H54 (cell line): ENCODE measurements at places on chromosomes 13 and 19.

DNA sequence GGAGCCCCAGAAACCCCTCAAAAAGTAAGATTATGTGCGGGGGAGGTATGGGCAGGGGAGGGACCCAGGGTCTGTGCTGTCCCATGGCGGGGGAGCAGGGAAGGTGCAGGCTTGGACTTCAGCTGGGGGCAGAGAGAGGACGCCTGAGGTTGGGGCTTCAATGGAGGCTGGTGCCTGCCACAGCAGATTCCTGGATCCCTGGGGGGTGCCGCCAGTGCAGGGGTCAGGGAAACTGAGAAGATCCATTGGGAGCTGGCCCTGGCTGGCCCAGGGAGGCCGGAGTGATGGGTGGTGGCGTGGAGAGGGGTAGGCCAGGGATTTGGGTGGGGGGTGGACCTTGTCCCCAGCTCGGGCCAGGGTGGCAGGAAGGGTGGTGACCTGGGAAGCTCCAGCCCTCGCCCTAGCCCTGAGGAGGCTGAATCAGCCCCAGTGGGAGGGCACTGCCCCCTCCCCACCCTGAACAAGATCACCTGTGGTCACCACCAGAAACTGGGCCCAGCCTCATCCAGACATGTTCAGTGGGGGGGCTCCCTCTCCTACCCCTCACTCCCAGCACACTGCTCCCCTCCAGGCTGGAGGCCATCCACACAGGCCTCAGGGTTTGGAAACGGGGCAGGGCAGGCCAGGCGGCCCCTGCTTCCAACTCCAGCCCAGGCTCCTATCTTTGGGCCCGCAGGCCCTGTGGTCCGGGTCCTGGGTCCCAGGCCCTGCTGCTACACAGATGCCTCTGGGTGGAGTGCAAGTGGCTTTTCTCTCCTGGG is 1.4 kb downstream of the NKPD1 start:
- DNase-seq: no peak

- DNase-seq: no peak
Measured at GRCh38 chr19:46992699-46993535, 26.7 kb upstream of the NPAS1 start.

- no peak for DNase-seq
Measured at GRCh38 chr13:46668931-46669525, 116.1 kb downstream of the LRCH1 start.

DNA sequence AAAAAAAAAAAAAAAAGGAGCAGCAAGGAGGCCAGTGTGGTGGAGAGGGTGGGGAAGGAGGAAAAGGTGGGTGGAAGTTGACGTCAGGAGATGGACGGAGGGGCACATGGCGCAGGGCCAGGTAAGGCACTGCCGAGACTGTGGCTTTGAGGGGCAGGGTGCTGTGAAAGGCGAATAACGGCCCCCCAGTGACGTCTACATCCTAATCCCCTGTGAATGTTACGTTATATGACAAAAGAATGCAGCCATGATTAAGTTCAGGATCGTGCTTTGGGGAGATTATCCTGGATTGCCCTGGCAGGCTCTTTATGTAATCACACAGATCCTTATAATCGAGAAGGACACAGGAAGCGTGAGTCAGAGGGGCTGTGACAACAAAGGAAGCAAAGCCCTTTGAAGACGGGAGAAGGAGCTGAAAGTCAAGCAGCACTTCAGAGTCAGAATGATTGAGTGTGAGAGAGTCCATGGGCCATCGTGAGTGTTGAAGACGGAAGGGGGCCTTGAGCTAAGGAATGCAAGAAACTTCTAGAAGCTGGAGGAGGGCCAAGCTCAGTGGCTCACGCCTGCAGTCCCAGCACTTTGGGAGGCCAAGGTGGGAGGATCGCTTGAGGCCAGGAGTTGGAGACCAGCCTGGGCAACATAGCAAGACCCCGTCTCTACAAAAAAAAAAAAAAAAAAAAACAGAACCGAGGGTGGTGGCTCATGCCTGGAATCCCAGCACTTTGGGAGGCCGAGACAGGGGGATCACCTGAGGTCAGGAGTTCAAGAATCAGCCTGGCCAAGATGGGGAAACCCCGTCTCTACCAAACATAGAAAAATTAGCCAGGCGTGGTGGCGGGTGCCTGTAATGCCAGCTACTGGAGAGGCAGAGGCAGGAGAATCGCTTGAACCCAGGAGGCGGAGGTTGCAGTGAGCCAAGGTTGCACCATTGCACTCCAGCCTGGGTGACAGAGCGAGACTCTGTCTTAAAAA is 13.8 kb upstream of the CEACAM16 start:
- DNase-seq: peak; percentile 73

GRCh38 chr13:27052551-27053208 is 118.9 kb downstream of the USP12 start:
- DNase-seq: no peak

GRCh38 chr19:29605653-29606419 is at the start of gene POP4:
TSS of gene POP4 (plus strand) at chr19:29606283. CDS start at chr19:29606319, 36 bp downstream.
- peak; percentile 99 for DNase-seq

DNA sequence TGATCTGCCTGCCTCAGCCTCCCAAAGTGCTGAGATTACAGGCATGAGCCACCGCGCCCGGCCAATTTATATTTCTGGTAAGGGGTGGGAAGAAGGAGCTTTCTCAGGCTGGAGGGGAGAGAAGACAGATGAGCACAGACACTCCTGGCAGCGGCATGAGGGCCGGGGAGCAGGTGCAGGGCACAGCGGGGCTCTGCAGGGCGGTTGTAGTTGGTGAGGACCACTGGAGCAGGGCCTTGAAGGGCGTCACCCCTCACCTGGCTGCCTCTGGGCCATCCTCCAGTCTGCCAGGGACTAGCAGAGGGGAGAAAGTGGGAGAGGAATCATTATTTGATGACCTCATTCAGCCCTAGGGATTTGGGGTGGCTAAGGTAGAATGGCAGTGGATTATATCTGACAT is 8.6 kb upstream of the CSNK1G2 start:
- DNase-seq: no peak

DNA sequence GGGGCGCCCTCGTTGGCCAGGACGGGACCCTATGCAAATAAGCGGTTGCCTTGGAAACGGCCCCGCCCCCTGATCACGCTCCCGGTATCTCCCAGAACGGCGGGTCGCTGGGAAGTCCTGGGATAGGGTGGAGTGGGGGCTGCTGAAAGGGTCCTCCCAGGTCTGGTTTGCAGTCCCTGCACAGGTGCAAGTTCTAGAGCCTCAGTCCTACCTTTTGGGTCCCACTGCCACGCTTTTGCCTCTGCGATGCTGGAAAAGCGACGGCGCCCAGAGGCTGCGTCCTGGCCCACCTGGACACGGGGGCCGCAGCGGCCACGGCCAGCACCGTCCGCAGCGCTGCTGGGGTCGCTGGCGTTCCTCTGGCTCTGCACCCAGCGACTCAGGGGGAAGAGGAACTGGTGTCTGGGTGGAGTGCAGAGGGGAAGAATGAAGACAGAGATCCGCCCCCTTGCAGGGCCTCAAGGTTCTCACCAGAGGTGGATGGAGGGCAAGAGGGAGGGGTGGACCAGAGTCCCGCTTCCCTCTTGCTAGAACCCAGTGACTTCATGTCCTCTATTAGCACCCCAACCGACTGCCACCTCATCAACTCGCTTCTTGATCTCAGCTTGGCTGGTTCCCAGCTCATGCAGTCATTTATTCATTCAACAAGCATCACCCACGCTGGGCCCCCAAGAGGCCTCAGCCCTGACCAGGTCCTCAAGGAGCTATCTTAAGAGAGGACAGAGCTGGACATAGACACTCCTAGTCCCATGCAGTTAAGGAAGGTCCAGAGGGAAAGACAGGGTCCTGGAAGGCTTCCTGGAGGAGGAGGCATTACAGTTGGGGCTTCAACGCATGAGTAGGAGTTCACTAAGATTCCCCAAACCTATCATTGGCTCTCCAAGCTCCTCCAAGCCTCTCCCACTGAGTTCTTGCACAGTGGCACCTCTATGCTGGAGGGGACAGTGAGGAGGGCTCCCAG is at the start of gene LRRC25:
LRRC25 (minus strand) TSS at position 381 of the 961 bp plus-strand sequence. CDS start 659 bp downstream, outside the sequence.
- no peak for DNase-seq

DNA sequence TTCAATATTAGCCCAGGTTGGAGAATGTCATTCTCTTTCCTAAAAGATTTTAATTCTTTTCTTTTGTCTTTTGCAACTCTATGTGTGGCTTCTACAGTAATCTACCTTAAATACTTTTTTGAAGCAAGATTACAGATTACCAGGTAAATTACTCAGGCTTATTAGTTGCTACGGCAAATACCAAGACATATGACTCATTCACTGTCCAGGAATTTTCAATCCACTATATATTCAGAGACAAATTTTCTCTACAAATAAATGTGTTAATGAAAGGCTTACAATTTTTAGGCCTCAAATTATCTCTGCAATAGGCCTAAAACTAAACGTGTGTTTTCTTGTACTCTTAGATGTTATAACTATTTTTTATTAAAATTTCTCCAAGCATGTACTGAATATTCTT is 631.3 kb downstream of the DIAPH3 start:
- no peak for DNase-seq

DNA sequence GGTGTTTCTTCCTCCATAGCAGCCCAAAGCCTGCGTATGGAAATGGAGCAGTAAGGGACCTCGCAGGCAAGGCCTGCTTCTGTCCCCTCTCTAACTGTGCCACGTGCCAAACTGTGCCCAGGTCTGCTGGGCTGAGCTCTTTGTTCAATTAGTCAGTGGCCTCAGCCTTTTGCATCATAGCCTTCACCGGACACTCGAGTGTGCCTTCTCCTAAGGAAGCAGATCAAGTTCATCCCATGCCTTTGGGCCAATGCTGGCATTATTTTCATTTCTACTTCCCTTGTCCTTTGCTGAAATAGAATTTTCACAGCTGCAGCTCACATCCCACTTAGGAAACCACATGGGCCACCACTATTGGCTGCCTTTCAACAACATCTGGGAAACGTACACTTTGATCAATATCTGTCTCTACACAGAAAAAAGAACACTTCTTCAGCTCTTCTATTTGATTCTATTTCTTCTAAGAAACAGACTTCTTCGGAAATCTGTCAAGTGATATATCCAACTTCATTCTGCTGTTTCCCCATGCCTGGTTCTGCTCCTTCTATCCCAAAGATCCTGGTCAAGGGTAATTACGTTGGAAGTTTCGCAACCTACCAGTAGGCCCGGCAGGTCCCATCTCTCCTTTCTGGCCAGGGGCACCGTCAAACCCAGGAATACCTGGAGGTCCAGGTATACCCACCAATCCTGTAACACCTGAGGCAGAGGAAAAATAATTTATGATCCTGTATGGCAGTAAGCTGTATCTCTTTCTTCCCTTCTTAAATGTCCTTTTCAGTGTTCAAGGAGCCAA is 143.9 kb downstream of the COL4A1 start:
- DNase-seq: no peak

DNA sequence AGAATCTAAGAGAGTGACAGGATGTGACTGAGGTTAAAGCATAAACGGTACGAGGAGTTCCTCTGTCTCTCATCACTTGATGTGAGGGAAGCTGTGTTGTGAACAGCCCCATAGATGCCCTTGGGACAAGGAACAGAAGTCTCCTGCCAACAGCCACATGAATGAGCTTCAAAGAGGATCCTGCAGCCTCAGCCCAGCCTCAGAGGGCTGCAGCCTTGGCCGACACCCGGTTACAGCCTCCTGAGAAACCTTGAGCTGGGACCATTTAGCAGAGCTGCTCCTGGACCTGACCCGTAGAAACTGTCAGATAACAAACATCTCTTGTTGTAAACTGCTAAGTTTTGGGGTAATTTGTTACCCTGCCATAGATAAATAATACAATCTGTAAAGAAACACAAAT is 54.2 kb downstream of the CCNE1 start:
- no peak for DNase-seq

- DNase-seq: no peak
Measured at GRCh38 chr19:21094347-21095025, 12.5 kb downstream of the ZNF714 start.

- DNase-seq: peak; percentile 99
Measured at GRCh38 chr19:2524840-2525723, 49.2 kb downstream of the GADD45B start.

- DNase-seq: no peak
Measured at GRCh38 chr13:92196591-92197256, 798.3 kb downstream of the GPC5 start.

DNA sequence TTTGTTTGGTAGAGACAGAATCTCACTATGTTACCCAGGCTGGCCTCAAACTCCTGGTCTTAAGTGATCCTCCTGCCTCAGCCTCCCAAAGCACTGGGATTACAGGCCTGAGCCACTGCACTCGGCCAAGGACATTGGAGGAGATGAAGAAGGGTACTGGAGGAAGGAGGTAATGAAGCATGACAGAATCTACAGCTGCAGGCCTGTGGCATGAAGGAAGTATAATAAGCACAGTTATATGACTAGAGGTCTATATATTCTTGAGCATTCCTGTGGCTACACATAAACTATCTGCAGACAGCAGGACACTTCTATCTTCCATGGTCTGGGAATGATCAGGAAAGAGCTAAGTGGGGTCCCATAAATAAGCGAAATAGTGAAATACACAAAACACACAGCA is 18.2 kb downstream of the ZNF565 start:
- no peak for DNase-seq

DNA sequence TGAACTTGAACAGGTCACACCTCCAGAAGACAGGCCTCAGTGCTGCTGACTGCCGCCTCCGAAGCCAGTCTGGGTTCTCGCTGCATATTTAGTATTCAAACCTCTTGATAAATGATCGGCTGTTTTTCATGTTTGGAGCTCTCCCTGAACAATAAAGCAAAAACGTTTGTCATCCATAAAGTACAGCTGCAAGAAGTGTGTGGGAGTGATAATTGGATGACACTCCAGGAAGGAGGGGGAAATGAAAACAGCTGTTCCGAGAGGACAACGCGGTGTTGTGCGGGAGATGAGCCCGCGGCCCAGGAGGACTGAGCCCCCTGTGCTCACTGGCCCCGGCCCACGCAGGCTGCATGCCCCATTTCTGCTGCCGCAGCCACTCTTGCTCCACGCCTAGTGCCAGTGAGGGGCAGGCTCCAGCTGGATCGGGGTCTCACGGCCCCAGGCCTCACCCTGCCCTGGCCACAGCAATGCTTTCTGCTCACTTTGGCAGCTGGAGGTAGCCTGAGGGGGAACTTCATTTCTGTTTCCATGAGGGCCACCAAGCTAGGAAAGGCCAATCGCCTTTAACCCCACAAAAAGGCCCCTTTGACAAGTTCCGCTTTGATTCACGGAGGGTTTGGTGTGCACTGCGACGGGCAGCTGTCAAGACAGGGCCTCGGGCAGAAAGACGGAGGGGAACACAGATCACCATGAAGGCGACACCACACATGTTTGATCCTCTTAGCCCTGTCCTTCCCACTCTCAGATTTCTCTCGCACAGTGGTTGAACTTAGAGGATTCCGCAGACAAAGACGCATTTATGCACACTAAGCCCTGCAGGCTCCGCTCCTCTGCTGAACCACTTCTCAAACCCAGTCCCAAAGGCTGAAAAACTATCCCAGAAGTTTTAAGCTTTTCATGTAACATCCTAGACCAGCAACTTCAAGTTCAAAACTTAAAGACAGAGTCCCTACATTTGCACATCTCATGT is 537.6 kb downstream of the EFNB2 start:
- no peak for DNase-seq

GRCh38 chr19:14081797-14082674 is 3.5 kb downstream of the C19orf67 start:
- DNase-seq: no peak
